Left forelimb (tissue), 1 donor: ENCODE measurements at places on chromosomes 2 and 18.

GRCh38 chr2:3557639-3558204 lies 411 bp downstream of the RNASEH1 start:
- DNase-seq, result no peak

DNA sequence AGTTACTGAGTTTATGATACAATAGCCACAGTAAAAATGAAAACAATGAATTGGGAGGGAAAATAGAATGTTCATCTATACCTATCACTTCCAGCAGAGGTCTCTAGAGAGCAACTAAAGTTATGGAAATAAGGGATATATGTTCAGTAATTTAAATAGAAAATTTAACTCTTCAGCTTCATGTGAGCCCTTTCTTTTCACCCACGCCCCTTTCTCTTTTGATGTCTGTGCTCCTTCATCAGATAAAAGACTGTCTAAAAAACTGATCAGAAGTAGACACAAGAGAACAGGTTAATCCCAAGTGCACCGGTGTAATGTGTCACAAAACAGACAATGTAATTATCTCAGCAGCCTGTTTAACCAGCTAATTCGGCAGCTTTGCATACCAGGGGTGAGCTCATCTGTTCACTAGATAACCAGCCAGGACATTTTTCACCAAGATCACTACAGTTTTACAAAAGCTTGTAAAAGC lies 238.5 kb upstream of the ERBB4 start:
- no peak for DNase-seq

DNA sequence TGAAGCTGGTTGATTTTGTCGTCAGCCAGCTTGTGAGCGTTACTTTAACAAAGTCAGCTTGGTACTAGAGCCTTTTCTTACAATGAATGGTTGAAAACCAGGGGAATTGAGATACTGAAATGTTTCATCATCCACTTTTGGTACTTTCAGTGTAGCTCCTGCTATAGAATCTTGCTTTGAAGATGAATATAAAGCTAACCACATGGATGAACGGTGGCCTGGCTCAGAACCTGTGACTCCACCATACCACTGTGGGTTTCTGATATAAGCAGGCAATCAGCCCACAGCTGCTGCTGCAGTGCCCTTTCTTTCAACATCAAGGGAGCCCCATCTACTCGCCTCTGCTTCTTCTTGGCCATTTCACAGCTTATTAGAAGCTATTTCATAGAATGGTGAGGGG lies 53.2 kb upstream of the GPR45 start:
- DNase-seq, result no peak

DNA sequence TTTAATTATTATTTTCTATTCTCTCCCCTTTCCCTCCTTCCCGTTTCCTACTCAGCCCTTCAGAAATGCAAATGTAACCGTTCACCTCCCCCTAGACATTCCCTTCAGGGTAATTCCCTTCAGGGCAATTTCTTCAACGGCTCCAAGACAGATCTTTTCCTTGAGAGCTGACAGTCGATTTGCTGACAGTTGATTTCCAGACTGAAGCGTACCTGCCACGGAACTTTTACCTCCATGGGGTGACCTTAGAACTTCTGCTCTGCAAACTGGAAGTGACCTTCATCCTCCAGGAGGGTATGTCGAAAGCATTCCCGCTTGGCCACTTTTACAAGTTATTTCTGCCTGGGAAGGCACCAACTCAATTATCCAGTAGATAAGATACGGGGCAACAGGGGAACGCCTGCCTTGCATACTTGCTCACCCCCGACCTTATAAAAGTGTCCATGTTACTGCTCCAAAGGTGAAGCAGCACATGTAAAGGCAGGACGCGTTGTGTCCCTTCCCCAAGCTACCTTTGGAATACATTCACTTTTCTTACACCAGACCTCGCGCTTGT lies 18.5 kb downstream of the B3GNT7 start:
- DNase-seq, result no peak

- DNase-seq, result no peak
Measured at GRCh38 chr2:149490296-149490695, 97.3 kb downstream of the MMADHC start.

GRCh38 chr2:207767461-207768167 lies 2.1 kb downstream of the FZD5 start:
- DNase-seq, result no peak

- DNase-seq, result no peak
Measured at GRCh38 chr2:195818106-195818505, 161.1 kb downstream of the SLC39A10 start.

DNA sequence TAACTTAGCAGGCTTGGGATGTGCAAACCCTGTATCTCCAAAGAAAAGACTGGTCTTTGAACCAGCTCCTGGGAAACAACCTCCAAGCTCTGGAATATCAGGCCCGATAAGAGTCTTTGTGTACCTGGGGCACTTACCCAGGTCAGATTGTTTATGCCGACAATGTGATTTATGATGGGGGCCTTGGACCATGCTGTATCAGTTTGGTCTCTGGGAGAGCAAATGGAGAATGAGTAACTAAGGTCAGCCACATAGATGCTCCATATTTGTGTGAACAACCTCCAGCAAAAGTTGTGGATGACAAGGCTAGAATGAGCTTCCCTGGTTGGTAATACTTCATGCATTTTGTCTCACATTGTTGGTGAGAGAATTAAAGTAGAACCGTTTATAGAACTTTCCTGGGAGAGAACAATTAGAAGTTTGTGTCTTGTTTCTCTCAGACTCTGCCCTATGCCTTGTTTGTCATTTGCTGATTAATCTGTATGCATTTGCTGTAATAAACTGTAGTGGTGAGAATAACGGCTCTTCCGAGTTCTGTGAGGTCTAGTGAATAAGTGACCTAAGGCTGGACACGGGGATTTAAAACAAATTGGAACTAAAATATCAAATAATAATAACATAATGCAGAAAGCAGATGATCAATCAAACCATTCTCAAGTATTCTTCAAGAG lies 259.1 kb downstream of the XIRP2 start:
- DNase-seq, result no peak

DNA sequence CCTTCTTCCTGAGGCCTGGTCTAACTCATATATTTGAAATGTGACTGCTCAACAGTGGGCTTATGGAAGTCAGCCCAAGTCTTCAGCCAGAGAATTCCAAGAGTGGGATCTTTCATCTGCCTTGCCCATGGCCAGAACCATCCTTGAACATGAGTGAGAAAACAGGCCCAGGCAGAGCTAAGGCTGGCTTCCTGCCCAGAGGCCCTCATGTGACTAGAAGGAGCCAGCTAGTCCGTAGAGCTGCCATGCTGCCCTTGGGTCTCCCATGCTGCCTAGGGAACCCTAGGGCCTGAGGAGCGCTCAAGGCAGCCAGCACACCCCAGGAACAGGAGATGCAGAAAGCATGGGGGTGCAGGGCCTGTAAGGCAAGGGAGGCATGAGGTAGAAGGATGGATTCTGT lies 203.6 kb downstream of the FHOD3 start:
- DNase-seq, result no peak
